ENCODE measurements at places on chromosomes 16 and 17.

DNA sequence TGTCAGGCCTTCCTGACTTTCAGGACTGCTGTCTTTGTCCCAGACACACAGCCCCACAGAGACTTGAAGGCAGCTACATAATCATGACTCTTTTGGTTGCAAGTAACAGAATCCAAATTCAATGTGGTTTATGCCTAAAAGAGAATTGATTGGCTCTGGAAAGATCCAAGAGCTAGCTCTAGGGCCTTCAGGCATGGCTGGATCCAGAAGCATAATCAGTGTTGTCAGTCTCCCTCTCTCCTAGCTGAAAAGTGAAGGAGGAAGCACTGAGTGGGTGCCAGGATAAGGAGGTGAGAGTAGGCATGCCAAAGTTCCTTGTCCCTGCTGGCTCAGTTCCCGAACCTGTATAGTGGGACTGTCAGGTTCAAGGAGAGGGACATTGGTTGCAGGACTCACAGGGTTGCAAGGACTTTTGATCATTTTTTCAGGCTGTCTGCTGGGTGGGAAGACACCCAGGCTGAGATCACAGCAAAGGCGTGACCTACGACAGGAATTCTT is 25.5 kb downstream of the SNX20 start:
- DNase-seq, result no peak

GRCh38 chr17:61235827-61236197 is 163.8 kb upstream of the TBX2 start:
- no peak for DNase-seq

- DNase-seq, result no peak
Observed at GRCh38 chr17:57293077-57293476, 36.8 kb downstream of the MSI2 start.

DNA sequence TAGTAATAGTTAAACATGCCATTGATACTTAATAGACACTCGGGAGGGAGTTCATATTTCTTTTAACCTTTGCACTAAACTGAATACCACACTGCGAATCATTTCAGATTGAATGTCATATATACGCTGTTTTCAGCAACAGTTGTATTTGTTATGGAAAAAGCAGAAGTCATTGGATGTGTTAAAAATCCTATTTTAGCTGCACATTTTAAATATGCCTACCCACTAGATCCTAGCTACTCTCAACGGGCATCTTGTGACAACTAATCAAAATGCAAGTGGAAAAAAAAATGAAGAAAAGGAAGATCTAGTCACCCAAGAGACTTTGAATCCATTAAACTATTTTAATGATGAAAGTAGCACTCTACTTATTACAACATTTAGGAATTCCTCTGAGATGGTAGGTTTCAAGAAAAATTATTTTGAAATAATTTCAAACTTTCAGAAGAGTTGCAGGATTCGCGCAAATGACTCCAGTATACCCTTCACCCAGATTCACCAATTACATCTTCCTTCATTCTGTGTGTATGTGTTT is 51.4 kb upstream of the MNT start:
- no peak for DNase-seq

DNA sequence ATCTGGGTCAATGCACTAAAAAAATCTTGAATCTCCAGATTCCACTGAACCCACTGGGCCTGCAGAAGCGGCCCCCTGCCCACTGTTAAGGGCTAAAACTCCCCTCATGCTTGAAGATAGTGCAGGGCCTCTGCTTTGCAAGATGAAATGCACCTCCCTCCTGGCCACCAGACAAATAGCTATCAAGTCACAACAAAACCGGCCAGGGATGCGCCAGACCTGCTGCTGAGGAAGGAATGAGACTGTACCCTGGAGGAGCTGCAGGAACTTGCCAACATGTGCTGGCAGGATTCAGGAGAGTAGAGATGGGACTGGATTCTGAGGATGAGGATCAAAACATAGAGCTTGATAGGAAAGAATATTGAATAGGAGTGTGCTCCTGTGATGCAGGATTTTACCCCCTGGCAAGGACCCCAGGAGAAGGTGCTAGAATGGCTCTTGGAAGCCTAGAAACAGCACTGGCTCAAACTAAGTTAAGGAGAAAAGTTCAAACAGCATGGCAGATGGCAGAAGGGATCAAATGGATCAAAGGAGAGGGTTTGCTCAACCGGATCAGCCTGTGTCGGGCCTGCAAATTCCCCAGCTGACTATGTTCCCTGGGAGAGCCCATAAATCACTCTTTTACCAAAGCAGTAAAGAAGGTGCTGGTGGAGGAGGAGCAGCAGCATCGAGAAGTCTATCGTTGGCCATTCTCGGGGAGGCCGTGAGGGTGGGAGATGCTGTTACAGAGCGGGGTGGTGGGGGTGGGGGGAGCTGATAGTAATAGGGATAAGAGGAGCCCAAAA is 27.2 kb upstream of the XYLT2 start:
- DNase-seq, result no peak

- DNase-seq, result no peak
Observed at GRCh38 chr17:5237541-5238016, 2.9 kb upstream of the SCIMP start.

GRCh38 chr17:80789356-80789902 is 202.2 kb upstream of the CHMP6 start:
- DNase-seq, result no peak

GRCh38 chr17:35875072-35875799 is 4.9 kb downstream of the CCL5 start:
- DNase-seq, result no peak
